ENCODE measurements at places on chromosomes 4 and X. TPM values are rescaled to one million over a fixed set of nuclear protein-coding genes. Genes with fewer than 3 reads are reported as not detected.

The GRIA3 gene
- polyA plus RNA-seq, result 3.8 TPM

The ATP2B3 gene
- 0.12 TPM for polyA plus RNA-seq

The SYNPO2 gene
- 5.3 TPM for polyA plus RNA-seq

The SLC6A8 gene
- 14.4 TPM for polyA plus RNA-seq

The GPR173 gene
- 1.9 TPM for polyA plus RNA-seq

The FAM184B gene
- 0.04 TPM for polyA plus RNA-seq

The CT45A1 gene
- not detected for polyA plus RNA-seq

The DAPP1 gene
- 0.19 TPM for polyA plus RNA-seq

The TMPRSS11D gene
- polyA plus RNA-seq, result not detected

The SSX1 gene
- polyA plus RNA-seq, result not detected

The PGAM4 gene
- polyA plus RNA-seq, result not detected

The UCP1 gene
- polyA plus RNA-seq, result 0.11 TPM

The MAGEC1 gene
- polyA plus RNA-seq, result not detected

The SAT1 gene
- 220 TPM for polyA plus RNA-seq

The TMEM150C gene
- polyA plus RNA-seq, result 8.7 TPM

The TASL gene
- 0.27 TPM for polyA plus RNA-seq

The GPC4 gene
- polyA plus RNA-seq, result 4.8 TPM

The STATH gene
- not detected for polyA plus RNA-seq

The ACOT9 gene
- polyA plus RNA-seq, result 19.2 TPM

The CYSLTR1 gene
- 0.34 TPM for polyA plus RNA-seq

The PRSS12 gene
- polyA plus RNA-seq, result 5.5 TPM

The ASB11 gene
- polyA plus RNA-seq, result not detected
